ENCODE measurements at places on chromosomes 12 and 14.
A peak's percentile ranks its signal among the peaks of the same experiment; 100 is the strongest.

DNA sequence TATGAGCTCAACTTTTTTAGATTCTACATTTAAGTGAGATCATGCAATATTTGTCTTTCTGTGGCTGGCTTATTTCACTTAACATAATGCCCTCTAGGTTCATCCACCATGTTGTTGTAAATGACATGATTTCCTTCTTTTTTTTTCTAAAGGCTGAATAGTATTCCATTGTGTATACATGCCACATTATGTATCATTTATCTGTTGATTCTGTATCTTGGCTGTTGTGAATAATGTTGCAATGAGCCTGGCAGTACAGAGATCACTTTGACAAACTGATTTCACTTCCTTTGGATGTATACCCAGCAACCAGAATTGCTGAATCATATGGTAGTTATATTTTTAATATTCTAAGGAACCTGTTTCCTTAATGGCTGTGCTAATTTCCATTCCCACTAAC lies 19.1 kb downstream of the FBXW8 start:
- DNase-seq: no peak

DNA sequence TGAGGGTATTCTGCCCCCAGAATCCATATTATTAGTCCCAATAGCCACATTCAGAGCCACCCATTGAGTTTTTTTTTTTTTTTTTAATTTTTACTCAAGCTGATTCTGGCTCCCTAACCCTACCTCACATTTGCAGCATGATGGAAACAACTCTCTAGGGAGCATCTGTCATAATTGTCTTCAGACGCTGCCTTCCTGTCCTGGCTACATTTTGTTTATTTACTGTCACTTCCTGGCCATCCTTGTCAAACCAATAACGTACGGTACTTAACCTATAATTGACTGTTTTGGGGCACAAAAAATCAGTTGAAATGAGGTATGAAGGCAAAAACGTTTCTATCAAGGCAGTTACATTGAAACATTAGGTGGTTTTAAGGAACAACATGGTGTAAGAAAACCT lies 2.1 kb downstream of the GLIPR1 start:
- DNase-seq: no peak

GRCh38 chr14:30194741-30195148 lies 267.1 kb upstream of the PRKD1 start:
- no peak for DNase-seq

DNA sequence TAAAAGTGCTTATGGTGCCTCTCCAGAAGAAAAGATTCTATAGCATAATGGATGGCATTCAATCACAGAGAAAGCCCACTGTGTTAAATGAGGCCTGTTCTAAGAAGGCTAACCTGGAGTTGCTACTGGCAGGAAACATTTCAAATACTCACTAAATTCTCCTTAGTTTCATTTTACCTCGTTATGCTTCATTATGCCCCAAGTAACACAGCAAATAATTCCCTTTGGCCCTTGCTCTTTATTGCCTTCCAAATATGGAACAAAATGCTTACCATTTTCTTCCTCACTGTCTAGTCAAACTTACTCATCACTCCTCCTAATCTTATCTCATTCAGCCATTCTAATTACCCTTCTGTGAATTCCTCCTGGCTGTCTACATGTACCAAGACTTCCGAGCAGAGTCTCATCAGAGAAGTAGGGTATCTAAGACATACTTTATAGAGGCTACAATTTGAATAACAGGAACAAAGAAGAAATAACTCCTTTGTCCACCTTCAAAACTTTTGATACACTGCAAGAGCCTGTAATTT lies 292.1 kb upstream of the CLEC14A start:
- DNase-seq: no peak

- DNase-seq: no peak
Observed at GRCh38 chr14:92386165-92386564, 63.2 kb downstream of the SLC24A4 start.

DNA sequence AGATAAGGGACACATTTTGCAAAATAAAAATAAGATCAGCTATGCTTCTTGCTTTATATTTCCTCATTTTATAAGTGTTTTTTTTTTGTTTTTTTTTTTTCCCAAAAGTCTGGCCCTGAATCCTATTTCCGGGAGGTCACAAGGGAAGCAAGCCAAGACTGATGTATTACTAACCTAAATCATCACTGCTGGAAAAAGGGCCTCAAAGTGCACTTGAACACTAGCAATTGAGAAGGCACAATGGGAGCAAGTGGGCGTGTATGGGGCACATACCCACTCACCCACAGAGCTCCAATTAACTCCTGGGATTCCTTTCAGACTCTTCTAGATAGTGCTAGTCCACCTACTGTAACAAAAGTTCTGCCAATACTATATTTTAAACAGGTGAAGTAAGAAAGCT lies 58.8 kb downstream of the STON2 start:
- DNase-seq: no peak

- no peak for DNase-seq
Observed at GRCh38 chr12:106519607-106520021, 63.2 kb upstream of the RFX4 start.

DNA sequence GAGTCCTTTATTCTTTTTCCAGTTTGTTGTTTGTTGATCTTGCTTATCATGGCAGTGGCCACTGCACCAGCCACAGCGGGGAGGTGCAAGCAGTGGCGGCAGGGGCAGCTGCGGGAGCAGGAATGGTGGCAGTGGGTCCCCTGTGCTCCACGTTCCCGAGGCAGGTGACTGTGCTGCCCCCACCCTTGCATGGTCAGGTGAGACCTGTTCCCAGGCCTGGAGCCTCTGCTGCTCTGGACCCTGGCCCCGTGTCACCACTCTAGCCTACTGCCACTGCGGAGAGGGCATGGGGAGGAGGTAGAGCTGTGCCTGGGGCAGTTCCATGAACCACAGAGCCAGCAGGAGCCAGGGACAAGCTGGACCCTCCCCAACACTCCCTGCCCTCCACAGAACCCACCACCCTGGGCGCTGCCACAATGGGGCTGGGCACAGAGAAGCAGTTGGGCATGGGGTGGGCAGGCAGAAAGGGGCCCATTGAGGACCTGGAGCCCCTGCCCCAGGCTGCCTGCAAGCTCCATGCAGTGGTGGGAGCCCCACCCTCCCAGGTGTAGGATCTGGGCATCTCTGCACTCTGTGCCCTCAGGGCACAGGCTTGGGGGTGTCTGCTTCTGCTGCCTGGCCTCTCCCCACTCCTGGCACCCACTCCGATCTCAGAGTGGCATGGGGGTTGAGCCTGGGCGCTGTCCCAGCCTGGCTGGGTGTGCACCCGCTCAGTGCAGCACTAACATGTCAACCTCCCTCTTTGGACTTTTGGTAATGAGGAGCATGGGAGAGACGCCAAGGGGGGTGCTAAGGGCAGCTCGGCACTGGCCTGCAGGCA lies 23.1 kb upstream of the WDR20 start:
- DNase-seq: no peak

- no peak for DNase-seq
Observed at GRCh38 chr12:3035815-3036702, 41.1 kb upstream of the TSPAN9 start.

DNA sequence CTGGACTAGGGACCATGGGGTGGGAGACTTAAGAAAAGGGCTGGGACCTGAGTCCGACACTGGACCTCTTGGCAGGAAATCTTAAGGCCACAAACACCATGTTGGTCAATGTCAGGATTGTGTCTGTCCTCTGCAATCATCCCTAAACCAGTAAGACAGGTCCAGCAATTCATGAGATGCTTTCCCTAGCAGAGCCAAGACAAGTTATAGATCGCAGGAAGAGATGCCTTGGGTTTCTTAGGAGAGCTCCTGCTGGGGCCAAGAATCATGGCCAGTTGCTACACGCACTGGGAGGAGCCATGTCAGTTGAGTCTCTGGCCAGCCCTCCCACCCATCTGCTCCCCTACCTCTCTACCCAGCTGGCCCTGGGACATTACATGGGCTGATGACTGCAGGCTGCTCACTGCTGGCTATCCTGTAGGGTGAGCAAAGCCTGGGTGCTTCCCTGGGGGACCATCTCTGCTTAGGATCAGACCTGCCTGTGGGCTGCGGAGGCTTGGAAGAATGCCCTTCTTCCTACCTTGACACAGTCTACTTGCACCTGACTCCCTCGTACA lies 14.2 kb downstream of the PLEKHH1 start:
- DNase-seq: peak; percentile 70

- DNase-seq: no peak
Observed at GRCh38 chr14:95286645-95287044, 33.1 kb downstream of the CLMN start.

DNA sequence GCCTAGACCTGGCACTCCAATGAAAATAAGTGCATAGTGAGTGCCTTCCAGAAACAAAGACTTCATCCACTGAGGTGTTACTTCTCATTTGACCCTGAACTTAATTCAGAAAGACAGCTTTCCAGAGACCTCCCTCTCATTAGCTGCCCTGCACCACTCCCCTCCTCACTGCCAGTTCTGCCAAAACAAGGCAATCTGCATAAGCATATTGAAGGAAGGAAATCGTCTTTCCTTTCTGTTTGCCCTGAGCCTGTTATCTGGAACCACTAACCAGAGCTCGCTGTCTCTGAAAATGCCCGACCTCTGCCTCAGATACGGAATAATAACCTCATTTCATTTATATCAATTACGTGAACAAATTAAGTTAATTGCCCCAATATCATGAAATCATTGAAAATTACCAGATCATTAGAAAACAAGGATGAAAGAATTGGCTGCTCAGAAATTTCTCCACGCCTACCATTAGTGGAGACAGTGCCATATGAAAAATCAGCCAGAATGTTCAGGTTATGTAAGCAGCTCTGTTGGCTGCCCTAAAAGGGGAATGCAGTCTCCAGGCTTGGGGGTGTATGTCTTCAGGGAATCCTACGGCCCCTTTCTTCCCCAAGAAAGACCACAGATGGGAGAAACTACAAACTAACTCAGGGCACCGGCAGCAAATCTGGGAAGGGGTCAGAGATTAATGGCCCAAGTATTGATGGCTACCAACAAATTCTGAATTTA lies 149.9 kb upstream of the FKBP4 start:
- no peak for DNase-seq

- peak; percentile 15 for DNase-seq
Observed at GRCh38 chr14:73381380-73382013, 76.8 kb downstream of the NUMB start.

GRCh38 chr12:76786986-76787385 lies 23.1 kb downstream of the ZDHHC17 start:
- no peak for DNase-seq

- DNase-seq: no peak
Observed at GRCh38 chr12:29333178-29333577, 47.8 kb downstream of the ERGIC2 start.

DNA sequence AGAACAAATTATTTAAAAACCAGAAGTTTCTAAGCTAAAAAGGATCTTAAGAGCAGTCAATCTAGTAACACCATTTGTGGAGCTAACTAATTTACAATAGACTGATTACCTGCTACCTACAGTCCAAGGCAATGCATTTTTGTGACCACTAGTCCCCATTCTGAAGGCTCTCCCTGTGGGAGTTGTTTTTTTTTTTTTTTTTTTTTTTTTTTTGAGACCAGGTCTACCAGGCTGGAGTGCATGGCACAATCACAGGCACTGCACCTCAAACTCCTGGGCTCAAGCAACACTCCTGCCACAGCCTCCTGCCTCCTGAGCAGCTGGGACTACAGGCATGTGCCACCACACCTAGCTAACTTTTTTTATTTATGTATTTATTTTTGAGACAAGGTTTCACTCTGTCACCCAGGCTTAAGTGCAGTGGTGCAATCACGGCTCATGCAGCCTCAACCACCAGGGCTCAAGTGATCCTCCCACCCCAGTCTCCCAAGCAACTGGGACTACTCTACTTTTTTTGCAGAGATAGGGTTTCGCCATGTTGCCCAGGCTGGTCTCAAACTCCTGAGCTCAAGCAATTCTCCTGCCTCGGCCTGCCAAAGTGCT lies 3.9 kb downstream of the GNPTAB start:
- DNase-seq: no peak

DNA sequence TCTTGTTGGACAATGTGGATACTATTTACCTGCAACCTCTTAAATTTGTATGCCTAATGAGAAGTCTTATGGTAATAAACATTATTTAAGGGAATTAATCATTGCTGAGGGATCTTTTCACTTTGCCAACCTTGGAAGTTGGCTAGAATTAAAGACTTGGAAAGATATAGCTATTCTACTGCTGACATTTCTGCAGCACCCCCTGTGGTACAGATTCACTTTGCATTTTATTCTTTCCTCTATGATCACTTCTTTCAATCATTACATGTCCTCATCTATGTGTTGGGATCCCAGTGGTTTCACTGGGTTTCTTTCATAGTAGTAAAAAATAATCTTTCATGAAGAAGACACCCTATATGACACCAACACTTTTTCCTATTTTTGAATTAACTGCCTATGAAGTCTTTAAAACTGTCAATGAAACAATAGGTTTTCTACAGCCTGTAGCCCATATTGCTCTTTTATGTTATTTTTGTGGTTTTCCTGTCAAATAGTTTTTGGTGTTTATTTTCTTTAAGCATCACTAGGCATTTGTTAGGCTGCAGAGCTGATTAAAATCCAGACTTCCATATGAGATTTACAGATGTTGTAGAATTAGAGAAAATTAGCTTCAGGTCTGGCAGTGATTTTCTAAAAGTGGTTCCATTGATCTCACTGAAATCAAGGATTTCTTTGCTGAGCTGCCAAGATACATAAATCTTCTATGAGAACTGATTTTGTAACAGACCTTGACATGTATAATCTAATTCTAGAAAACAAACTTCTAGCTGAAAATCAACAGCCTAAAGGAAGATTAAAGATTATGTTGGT lies 256.1 kb downstream of the NAV3 start:
- no peak for DNase-seq

DNA sequence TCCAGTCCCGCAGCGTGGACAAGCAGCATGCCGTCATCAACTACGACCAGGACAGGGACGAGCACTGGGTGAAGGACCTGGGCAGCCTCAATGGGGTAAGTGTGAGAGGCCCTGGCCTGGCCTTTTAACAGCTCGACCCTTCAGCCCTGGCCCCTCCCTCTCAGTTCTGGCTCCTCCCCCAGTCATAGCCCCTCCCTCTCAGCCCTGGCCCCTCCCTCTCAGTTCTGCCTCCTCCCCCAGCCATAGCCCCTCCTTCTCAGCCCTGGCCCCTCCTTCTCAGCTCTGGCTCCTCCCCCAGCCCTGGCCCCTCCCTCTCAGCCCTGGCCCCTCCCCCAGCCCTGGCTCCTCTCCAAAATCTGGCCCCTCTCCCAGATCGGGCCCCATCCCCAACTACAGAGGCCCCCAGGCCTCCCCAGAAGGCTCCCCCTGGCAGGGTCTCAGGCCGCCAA lies 11.2 kb downstream of the CEP170B start:
- peak; percentile 71 for DNase-seq

DNA sequence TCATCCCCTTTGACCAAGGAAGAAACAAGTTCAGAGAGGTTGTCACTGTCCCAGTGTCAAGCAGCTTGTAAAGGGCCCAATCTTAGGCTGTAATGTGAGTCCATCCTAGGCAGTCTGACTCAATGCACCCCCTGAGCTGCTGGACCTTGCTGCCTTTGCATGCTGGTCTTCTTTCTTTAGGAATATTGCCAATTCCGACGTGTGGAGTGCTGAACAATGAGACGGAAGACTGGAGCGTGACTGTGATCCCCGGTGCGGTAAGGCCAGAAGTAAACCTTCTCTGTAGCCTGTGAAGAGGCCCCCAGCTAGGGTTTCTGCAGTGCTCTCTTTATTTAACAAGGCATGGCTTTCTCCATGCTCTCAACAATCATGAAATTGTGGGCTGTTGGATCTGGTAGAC lies 963 bp downstream of the TCTN2 start:
- peak; percentile 7 for DNase-seq
